D721Med (cell line): ENCODE measurements at places on chromosomes 12 and 14.

GRCh38 chr14:99410019-99410418 is 70.6 kb downstream of the SETD3 start:
- DNase-seq: no peak

- DNase-seq: no peak
These were observed 18.6 kb upstream of the RIN3 start for GRCh38 chr14:92495027-92495426.

GRCh38 chr12:713281-713875 is 39.0 kb upstream of the WNK1 start:
- no peak for DNase-seq

DNA sequence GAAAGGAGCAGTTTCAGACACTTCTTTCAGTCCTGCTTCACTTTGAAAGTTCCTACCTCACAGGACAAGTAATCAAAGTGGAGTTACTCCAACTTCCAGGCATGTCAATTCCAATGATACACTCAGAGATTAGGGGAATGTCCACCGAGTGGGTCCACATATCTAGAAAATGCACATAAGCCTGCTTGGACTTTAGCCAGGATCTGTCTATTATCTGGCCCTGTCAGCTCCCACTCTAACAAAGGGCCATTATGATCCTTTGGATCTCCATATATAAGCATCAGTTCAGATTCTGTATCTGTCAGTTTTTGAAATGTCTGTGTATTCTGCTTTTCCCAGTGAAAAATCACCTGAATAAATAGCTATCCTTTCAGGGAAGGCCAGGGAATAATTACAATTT is 112.9 kb upstream of the ATXN7L3B start:
- DNase-seq: no peak

DNA sequence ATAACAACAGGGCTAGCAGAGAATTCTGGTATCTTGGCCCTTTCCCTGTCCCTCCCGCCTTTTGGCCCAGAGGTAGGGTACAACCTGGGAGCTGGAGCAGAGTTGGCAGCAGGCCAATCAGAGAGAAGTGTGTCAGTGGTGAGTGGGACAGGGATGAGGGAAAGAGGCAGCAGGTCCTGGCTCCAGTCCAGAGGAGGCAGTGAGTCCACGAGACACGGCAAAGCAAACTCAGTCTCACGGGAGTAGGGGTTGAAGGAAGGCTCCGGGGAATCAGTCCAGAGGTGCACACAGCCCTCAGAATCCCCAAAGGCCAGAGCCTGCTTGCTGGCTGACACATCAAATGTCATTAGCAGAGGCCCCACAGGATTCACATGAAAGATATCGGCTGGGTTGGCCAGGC is 7.3 kb downstream of the PAN2 start:
- no peak for DNase-seq

DNA sequence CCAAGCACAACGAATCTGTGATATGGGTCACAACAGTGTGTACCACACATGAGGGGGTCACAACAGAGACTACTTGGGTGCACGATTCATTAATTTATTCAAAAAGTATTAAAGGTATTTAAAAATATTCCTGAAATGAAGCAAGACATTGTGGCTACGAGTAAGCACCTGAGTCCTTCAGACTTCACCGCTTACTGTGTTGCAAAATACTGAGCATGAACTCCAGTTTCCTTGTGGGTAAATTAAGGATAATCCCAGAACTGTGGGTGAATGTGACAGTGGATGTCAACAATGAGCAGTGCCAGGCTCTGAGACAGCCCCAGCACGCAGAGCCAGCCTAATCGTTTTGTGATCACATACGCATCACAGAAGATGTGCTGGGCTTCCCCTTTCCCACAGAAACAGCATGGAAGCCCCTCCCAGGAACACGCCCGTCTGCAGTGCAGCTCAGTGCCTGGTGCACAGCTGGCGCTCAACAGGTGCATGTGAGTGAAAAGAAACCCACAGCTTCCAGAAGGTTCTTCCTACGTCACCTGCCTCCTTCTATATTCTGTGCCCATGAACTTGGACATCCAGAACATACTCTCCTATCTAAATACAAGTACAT is 29.1 kb downstream of the CDC42BPB start:
- no peak for DNase-seq

- DNase-seq: no peak
These were observed 12.6 kb downstream of the GPR65 start for GRCh38 chr14:88017535-88017934.

- DNase-seq: no peak
These were observed 223.1 kb downstream of the ANO6 start for GRCh38 chr12:45439039-45439438.

GRCh38 chr12:70042675-70043074 is 200.6 kb upstream of the CNOT2 start:
- DNase-seq: no peak
